NCI-H460 (cell line): ENCODE measurements at places on chromosomes 3 and 15.

- DNase-seq: no peak
Observed at GRCh38 chr15:90869140-90869541, 753 bp downstream of the FURIN start.

- DNase-seq: no peak
Observed at GRCh38 chr3:182962166-182962565, 18.2 kb downstream of the DCUN1D1 start.

- peak; percentile 81 for DNase-seq
Observed at GRCh38 chr15:71752604-71753289, 57.6 kb upstream of the NR2E3 start.

- no peak for DNase-seq
Observed at GRCh38 chr15:61753018-61753710, 307.1 kb downstream of the VPS13C start.

DNA sequence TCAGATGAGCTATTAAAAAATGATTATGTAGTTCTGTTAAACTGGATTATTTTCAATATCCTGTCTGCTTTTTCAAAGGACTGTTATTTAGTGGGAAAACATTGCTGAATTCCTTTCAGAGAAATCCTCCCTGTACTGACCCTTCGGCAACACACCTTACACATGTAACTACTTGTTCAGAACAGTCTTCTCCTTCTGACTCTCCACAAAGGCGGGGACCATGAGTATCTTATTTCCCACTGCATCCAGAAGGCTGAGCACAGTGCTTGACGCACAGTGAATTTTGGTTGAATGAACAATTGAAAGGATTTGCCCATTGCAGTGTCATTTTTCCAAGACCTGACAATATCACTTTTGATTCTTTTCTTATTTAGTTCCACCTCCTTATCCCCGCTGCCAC, 23.1 kb upstream of the CFAP161 start:
- no peak for DNase-seq

DNA sequence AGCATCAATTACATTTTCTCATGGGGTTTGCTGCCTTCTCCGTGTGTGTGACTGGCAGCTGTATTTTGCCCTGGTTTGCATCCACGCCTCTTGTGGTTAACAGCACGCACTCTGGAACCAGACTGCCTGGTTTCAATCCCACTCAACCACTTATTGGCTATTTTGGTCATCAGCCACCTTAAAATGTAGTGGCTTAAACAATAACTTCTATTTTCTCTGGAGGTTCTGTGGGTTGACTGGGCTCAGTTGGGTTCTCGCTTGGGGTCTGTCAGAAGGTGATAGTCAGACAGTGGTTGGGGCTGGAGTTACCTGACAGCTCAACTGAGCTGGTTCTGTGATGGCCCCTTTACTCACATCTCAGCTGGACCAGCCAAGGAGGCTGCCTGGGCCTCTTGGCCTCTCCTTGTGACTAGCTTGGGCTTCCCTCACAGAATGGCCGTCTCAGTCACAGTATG, 36.8 kb downstream of the EHD4 start:
- no peak for DNase-seq

GRCh38 chr3:177538750-177539730, 341.8 kb upstream of the TBL1XR1 start:
- no peak for DNase-seq

DNA sequence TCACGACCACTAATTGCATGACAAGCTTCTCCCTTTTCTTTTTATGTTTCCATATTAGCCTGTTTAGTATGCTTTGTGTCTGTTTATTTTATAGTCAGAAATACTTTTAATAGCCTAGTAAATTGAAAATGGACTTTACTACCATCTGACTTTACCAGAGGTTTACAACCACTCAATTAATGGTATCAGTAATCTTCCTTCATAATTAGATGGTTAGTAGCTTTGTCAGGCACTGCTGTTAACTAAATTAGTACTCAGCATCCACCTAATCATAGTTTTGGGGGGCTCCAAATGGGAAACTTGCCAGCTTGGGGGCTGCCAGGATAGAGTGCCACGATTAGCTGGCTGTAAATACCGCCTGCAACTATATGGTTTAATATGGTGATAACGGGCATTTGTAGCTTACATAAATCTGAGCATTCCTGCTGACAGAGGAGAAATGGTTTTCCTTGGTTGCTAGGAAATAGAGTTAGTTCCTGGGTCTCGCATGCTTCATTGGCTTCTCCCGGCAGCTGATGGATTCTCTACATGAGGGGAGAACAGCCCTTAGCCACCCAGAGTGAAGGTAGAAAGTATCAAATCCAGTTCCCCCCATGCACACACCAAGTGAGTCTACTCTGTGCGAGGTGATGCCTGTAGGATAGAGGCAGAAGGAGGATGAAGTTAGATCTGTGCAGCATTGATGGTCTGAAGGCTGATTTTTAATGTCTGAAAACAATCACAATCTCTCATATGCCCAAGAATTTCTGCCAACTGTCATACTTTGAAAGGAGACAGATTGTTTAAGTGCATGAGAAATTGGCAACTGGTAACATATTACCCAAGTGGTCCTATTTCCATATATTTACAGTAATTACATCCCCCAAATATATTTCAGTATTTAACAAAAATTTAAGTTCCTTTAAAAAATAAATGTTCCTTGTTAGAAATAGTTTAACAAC, 326.6 kb upstream of the PROK2 start:
- DNase-seq: no peak

GRCh38 chr15:66249605-66250174, 3.9 kb downstream of the MEGF11 start:
- DNase-seq: no peak

GRCh38 chr3:57127891-57128518, 37.1 kb downstream of the IL17RD start:
- no peak for DNase-seq

DNA sequence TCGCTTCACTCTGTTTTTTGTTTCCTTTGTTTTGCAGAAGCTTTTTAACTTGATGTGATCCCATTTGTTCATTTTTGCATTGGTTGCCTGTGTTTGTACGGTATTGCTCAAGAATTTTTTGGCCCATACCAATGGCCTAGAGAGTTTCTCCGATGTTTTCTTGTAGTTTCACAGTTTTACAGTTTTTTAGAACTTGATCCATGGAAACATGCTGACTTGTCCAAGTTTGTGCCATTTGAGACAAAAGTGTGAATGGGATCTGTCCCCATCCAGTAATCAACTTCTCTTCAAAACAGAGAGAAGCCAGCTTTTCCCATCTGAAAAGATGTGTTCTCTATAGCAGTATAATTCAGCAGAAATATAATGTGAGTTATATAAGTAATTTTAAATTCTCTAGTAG, 266.5 kb upstream of the LRTM1 start:
- no peak for DNase-seq

GRCh38 chr3:41502023-41502422, 302.7 kb downstream of the CTNNB1 start:
- no peak for DNase-seq

DNA sequence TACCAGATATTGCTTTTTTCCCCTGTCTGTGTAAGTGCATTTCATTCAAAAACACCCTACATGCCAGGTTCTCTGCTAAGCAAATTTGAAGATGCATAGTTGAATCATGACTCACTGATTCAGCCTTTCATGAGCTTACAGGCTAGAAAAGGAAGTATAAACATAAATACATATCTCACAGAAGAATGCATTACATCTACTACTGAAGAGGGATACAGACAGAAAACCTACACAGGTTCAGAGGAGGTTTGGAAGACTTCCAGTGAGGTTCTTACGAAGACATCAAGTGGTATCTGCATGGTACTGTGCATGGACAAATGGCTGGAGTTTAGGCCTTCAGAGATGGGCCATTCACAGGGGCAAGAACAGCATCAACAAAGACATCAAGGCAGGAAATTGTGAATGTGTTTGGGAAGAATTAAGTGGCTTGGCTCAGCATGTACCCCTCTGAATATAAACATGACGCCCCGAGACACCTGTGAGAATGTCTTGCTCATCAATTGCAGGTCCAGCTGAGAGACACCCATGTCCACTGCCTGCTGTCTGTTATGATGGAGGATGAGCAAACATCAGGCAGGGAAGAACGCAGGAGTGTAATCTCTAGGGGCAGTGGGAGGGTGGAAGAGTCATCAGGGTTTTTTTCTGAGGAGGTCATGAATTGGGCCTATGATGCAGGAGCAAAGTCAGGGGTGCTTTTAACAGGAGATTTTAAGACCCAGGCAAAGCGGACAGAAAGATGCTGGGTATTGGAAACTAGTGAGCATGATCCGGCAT, 105.1 kb upstream of the GALNT15 start:
- DNase-seq: no peak

DNA sequence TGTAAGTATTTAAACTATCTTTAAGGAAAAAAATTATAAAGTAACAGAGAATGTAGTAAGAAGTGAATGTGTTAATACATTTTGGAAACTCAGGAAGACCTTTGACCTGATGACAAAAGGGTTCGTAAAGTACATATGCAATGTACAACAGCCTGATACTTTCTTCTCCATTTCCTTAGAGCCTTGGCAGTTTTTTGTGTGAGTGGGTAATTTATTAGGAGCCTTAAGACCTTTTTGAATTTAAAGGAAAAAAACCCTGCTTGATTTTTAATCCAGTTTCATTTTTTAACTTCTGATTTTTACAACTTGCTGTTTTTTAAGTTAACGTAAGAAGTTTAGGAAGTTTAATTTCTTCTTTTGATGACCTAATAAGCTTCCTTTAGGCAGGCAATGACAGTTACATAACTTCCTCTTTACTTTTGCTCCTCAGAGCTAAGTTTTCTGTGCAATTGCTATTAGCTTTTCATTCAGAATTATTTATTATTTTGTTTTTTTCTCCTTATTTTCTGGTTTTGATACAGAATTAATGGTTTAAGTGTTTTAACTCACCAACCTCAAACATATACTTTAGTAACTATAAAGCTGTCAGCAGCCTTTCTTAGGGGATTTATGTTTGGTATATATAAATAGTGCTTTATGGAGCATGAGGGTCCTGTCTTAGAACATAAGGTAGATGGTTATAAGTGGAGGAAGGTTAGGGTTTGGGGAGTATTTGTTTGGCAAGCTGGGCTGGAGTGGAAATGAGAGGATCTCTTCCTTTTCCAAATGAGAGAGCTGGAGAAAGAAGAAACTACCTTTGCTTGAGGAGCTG, 35.2 kb downstream of the ARMC8 start:
- DNase-seq: no peak

DNA sequence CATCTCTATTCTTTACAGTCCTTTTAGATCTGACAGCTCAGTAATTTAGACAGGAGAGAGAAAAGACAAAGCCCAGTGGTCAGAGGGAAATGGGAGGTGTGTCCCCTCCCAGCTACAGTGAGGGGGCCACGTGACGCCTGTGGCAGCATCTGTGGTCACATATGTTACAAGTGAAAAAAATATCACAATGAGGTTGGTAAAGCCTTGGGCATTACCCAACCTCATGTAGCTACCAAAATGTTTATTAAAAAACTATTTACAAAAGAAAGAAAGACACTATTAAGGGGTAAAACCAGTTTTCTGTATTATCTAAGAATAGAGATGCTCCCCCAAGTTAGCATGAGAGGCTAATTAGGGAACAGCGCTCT, 42.9 kb upstream of the PLCL2 start:
- DNase-seq: no peak

GRCh38 chr3:2603692-2604289, 505.1 kb downstream of the CNTN4 start:
- no peak for DNase-seq

DNA sequence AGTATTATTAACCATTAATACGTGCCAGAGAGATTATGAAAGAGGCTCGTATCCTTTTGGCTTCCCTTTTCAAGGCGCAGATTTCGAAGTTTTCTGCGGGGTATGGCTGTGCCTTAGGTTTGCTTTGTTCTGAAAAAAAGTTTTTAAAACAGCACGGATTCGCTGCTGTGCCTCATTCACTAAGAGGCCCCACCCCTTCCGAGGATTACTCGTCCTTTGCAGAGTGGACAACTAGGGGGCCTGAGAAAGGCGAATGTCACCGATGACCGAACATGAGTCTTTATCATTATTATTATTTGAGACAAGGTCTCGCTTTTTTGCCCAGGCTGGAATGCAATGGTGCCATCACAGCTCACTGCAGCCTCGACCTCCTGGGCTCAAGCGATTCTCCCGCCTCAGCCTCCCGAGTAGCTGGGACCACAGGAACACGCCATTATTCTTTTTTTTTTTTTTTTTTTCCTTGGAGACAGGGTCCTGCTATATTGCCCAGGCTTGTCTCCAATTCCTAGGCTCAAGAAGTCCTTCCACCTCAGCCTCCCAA, 684 bp upstream of the RPS27L start:
- peak; percentile 40 for DNase-seq

GRCh38 chr3:186807231-186807630, 949 bp upstream of the RFC4 start:
- DNase-seq: no peak

DNA sequence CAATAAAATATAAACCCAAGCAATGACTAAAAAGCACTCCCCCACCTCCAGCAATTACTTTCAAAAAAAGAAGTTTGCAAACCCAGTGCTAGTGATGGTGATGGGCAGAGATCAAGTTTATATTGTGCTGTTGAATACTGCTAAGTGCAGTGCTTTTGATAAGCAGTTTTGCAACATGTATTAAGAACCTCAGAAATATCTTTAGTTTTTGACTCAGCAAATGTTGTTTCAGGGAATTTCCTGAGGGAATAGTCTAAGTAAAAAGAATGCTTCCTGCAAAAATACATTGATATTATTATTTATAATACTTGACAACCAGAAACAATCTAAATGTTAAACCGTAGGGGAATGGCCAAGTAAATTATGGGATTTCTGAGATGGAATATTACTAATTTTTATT, 69.3 kb downstream of the ADAMTSL3 start:
- no peak for DNase-seq

- peak; percentile 19 for DNase-seq
Observed at GRCh38 chr3:159787794-159788205, 200.8 kb upstream of the IL12A start.

DNA sequence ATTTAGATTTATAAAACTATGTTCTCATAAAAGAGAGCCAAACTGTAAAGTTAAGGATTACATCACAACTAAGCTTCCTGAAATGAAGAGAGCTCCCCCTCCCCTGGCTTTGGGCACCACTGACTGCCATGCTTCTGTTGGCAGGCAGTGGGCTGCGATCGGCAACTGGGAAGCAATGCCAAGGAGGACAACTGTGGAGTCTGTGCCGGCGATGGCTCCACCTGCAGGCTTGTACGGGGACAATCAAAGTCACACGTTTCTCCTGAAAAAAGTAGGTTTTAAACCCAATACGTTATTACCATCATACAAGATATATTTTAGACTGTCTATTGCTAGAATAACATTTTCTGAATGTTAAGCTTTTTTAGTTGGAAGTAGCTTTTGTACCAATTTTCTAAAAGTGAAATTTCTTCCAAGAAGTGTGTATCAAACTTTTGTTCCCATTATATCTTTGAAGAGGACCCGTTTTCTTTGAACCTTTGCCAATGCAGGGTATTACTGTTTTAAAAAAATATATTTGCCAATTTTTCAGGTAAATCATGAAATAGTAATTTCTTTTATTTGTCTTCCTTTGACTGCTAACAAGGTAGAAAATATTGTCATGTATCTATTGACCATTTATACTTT, 184.1 kb downstream of the ADAMTSL3 start:
- DNase-seq: peak; percentile 21
